ENCODE measurements at places on chromosomes 7 and 10.

GRCh38 chr10:92742331-92743228, 52.8 kb downstream of the HHEX start:
- no peak for DNase-seq

- DNase-seq = no peak
Observed at GRCh38 chr10:124159153-124159552, 65.8 kb upstream of the CHST15 start.

- no peak for DNase-seq
Observed at GRCh38 chr7:140223515-140224221, 46.9 kb upstream of the KDM7A start.

DNA sequence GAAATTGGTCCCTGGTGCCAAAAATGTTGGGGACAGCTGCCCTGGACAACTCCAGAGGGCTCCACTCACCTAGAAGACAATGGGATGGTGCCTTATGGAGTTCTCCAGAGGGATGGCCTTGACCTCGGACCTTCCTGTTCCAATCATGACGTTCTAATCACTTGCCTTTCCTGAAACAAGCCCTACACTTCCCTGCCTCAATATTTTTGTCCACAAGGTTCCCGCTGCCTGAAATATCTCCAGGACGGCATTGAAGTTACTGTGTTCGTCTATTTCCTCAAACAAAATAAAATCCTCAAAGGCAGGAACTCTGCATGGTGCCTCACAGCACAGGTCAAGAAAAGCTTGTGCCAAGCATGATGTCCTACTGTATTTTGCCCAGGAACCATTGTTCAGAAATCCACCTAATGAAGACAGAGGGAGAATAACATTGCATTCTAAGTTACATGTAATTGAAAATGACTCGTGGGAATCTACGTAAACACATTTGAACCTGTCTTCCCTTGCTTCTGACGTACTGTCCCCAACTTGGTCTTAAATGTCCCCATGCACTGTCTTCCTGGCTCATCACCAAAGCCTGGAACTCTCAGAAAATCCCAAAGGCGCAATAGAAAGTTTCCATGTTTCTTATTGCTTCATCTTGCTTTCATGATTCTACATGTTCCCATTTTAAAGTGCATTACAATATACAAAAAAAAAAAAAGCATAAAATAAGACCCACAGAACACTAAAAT, 342.3 kb upstream of the NRP1 start:
- no peak for DNase-seq

- DNase-seq = no peak
Observed at GRCh38 chr10:49798275-49798674, 36.2 kb upstream of the OGDHL start.

- no peak for DNase-seq
Observed at GRCh38 chr10:23031318-23031717, 64.1 kb upstream of the MSRB2 start.

- DNase-seq = no peak
Observed at GRCh38 chr10:52312942-52313255, 1.2 kb upstream of the DKK1 start.

DNA sequence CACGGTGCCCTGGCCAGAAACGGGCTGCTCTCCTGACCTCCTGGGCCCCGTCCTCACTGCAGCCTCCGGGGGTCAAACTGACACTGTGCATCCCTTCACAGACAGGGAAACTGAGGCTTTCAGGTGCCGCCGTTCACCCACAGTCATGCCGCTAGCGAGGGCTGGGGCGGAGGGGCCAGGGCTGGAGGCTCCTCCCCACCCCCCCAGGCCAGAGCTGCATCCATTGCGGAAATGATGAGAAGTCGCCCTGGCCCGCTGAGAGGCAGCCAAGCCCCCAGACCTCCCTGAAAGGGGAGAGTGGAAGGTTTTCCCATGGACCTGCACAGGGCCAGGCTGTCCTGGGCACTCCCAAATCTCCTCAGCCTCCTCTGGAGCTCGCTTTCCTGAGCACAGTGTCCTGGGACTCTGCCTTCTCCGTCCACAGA, 16.5 kb upstream of the INPP5A start:
- peak; percentile 17 for DNase-seq

- DNase-seq = no peak
Observed at GRCh38 chr10:67925449-67926005, 41.1 kb downstream of the SIRT1 start.

DNA sequence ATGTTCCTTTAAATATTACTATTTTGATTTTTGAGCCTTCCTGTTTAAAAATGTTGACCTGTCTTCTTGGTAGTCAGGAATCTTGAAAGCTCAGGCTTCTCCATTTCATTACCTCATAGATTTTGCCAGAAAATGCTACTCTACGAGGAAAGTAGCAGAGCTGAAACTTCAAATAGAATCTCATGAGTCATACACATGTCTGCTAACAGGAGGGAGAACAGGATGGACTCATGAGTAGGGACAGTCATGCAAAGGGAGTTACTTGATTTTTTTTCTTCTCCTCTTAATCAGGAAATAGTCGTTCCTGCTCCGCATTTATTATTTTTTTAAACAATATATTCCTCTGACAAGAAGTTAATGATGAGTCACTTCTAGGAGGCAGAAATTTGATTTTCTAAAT, 37.0 kb upstream of the MINDY3 start:
- no peak for DNase-seq

- DNase-seq = no peak
Observed at GRCh38 chr10:1233031-1233430, 176.8 kb downstream of the WDR37 start.

DNA sequence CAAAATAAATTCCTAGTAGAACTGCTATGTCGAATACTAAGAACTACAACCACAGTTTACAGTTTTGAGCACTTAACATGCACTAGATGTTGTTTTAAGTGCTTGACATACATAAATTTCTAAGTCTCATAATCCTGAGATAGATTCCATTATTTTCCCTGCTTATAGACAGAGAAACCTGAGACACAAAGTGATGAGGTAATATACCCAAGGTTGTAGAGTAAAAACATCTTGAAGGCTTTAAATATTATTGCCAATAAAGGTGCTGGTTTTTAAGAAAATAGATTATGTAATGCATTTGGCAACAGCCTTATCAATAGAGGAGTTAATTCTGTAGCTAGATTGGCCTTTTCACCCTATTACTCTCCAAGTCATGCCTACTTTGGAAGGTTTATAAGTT, 48.2 kb downstream of the PLEKHA8 start:
- DNase-seq = no peak

- no peak for DNase-seq
Observed at GRCh38 chr10:24541239-24541753, 182.4 kb downstream of the ARHGAP21 start.

DNA sequence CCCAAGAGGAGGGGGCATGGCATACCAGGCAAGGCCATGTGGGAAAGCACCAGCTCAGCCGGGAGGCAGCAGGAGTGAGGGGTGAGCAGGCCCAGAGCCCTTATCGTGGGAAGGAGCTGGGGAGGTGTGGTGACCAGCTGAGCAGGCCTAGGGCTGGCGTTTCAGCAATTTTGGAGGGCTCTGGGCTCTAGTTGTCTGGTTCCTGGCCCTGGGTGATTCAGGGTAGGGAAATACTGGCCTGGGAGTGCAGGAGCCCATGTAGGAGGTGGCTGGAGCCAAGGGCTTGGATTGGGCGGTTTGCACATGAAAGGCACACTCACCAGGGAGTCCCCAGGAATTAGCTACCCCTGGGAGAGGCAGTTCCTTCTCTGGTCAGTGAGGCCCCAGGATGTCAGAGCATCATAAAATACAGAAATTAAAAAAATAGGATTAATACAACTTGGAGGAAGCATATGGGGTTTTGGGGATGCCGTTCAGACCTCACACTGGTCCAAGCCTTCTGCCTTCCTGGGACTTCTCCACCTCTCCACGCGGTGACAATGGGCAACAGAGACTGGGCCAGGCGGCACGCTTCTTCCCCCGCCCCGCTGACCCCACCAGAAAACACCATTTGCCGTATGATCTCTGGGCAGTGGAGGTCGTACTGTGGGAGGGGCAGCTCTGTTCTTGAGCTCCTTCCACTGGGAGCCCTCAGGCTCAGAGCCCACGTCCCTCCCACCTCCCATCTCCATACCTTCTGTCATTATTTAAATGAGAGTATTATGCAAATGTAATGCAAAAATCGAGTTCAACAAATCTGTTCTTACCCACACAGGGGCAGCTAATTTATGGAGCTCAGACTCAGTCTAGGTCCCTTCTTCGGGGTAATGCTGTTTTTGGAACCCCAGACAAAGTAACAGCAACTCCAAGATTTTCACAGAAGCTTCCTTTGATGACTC, 133.0 kb upstream of the FAM20C start:
- DNase-seq = peak; percentile 61

- DNase-seq = no peak
Observed at GRCh38 chr7:23293500-23294073, 5.6 kb upstream of the MALSU1 start.

- DNase-seq = no peak
Observed at GRCh38 chr10:3902809-3903410, 117.9 kb upstream of the KLF6 start.

- DNase-seq = no peak
Observed at GRCh38 chr10:13589316-13589715, 2.6 kb downstream of the PRPF18 start.

DNA sequence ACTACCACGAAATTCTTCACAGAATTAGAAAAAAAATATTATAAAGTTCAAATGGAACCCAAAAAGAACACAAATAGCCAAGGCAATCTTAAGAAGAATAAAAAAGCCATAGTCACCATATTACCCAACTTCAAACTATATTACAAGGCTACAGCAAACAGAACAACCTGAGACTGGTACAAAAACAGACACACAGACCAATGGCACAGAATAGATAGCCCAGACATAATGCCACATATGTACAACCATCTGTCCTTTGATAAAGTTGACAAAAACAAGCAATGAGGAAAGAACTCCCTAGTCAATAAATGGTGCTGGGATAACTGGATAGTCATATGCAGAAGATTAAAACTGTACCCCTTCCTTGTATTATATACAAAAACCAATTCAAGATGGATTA, 808.5 kb upstream of the ZWINT start:
- DNase-seq = no peak

GRCh38 chr7:38169847-38170246, 8.2 kb upstream of the STARD3NL start:
- DNase-seq = no peak

GRCh38 chr7:107843184-107843583, 40.2 kb upstream of the SLC26A3 start:
- DNase-seq = peak; percentile 28

- no peak for DNase-seq
Observed at GRCh38 chr7:6182993-6183392, 89.4 kb downstream of the CYTH3 start.

DNA sequence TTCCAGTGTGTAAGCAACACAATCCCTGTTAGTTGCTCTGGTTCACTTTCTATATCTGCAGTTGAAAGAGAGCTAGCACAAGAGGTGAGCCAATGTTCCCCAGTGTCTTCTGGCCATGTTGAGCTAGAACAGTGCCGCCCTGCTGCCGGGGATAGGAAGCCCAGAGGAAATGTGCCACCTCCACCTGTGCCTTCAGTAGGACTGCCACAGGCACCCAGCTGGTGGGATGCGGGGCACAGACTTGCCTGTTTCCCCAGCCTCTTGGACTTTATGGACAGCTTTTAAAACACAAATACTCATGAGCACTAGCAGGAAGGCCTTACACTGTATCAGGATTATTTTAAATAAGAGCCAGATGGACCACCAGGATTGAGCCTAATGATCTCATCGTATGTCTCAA, 234.5 kb upstream of the COBL start:
- DNase-seq = no peak

- no peak for DNase-seq
Observed at GRCh38 chr7:36928311-36928710, 204.0 kb upstream of the AOAH start.

- DNase-seq = peak; percentile 24
Observed at GRCh38 chr7:1703871-1704810, 34.1 kb downstream of the ELFN1 start.

DNA sequence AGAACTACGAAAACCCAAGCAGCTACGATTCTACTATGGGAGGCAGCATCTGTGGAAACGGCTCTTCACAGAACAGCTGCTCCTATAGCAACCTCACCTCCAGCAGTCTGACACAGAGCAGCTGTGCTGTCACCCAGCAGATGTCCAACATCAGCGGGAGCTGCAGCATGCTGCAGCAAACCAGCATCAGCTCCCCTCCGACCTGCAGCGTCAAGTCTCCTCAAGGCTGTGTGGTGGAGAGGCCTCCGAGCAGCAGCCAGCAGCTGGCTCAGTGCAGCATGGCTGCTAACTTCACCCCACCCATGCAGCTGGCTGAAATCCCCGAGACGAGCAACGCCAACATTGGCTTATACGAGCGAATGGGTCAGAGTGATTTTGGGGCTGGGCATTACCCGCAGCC, 81.6 kb upstream of the SAMD8 start:
- no peak for DNase-seq

DNA sequence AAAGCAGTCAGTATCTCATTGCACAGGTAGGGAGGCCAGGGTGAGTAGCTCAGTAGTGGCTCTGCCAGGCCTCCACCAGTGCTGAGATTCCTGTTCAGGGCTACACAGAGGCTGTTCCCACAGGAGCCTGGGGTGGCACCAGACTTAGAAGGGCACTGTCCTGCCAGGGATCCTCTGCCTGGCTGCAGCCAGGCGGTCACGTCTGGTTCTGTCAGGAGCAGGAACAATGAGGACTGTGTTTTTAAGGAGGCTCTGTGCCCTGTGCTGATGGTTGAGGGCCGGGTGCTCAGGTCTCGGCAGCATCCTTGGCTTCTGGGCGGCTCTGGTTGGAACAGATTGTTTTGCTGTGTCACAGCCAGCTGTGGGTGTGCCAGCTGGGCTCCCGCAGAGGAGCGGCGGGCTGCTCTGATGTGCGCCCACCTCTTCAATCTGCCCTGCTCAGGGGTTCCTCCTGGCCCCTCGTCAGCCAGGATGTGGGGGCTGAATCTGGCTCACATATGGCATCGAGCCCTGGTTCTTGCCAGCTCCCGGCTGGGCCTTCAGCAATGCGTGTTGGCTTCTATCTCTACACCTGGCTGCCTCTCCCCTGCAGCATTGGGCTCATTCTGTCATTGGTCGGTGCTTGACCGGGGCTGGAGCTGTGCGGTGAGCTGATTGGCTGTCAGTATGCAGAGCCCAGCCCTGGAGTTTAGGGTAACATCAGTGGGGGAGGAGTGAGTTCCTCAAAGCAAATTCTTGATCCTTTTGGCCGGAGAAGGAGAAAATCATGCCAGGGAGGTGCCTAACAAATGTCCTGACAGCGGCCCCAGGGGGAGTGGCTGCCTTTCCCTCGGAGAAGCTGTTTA, 41.2 kb downstream of the TACR2 start:
- peak; percentile 92 for DNase-seq

DNA sequence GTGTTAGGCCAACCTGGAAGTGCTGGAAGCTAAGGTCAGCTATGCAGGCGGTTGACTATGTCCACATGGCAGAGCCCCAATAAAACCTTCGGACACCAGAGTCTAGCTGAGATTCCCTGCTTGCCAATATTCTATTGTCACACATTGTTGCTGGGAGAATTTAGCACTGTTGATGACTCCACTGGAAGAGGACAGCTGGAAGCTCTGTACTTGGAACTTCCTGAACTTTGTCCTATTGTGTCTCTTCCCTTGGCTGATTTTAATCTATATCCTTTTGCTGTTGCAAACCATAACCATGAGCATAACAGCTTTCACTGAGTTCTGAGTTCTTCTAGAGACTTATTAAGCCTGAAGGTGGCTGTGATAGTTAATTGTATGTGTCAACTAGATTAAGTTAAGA, 12.0 kb downstream of the XRCC2 start:
- no peak for DNase-seq

- no peak for DNase-seq
Observed at GRCh38 chr10:14678637-14679036, 96.1 kb downstream of the FAM107B start.

Data from H9 (cell line).